Right lobe of liver (tissue), 6 donors: ENCODE measurements at places on chromosomes 12 and 14.

DNA sequence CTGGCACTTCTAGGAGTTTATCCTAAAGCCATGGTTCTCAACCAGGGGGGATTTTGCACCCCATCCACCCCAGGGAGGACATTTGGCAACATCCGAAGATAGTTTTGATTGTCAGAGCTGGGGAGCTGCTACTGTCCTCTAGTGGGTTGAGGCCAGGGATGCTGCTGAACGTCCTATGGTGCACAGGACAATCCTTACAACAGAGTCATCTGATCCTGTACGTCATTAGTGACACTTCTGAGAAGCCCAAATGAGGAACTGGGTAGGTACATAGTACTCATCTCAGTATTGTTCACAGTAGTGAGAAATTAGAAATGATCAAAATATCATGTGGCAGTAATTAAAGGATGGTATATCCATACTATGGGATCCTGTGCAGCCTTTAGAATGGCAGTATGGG is 185.1 kb downstream of the CHST11 start:
- no peak for DNase-seq

DNA sequence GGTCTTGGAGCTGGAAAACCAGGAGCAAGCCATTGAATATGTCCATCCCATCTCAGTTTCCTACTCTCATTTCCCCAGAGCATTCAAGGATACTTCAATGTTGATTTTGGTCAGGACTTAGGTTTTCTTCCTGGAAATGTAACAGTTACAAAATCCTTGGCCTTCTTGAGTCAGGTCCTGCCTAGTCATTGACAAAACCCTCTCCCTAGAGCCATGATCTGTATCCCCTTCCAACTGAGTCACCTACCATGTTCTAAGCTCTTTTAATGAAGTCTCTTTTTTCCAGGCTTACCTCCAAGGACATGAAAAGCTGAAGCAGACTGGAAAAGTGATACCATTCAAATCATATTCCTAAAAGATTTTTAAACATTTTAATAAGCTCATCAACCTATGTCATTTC is 549.2 kb downstream of the GALC start:
- DNase-seq: no peak

GRCh38 chr12:95583933-95584332 is 32.7 kb upstream of the USP44 start:
- no peak for DNase-seq

DNA sequence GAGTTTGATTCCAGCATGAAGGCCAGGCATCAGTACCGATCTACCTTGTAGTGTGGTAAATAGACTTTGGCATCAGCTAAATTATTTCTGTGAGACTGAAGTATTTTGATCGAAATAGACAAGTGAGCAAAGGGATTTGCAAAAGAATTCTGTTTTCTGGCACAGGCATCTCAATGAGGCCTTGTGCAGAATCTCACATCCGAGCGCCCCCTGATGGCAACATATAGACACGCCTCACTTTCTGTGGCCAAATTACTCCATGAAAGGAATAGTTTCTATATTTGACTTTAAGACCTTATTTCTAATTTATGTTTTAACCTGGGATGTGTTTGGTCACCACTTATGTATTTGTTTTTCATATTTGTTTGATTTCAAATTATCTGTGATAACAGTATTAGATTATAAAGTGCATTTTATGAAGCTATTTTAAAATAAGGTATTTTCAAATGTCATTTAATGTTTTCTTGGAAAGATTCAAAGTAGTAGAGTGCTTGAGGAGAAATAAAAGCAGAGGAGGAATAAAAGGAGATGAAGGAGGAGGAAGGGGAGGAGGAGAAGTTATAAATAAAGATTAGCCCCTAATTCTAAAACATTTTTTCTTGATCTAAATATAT is 731.9 kb downstream of the NRXN3 start:
- DNase-seq: no peak

DNA sequence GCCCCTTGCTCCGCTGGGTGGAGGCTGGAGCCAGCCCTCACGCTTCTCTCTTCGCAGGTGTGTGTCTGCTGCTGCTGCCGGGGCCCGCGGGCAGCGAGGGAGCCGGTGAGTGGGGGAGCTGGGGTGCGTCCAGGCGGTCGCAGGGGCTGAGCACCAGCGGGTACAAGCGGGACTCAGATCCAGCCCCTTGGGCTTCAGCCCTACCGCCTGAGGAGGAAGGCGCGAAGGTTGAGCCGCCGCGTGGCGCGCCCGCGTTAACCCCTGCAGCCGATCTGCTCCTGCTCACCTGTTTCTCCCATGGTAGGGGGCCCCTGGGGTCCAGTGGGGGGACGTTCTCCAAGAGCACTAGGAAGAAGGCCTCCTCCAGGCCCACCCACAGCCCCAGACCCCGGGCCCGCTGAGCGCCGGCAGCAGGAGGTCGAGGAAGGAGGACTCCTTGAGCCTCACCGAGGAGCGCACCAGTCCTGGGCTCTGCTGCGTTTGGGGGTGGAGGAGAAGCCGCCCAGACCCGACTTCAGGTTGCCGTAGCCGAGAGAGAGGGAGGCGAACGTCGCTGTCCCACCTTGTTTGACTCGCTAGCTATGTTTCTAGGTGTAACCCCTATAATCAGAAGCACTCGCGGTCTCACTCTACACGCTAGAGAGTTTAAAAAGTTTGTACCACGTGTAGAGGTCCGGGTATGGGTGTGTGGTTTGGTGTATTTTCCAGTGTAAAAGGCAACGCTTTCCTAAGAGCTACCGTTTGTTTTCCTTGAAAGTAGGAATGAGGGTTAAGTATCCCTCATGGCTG is 834 bp downstream of the COCH start:
- DNase-seq: no peak

GRCh38 chr12:47870175-47870781 is 34.5 kb downstream of the VDR start:
- peak; percentile 78 for DNase-seq
